Trophoblast cell (in vitro differentiated cells and primary cell): ENCODE measurements at places on chromosomes 13 and 19.
A peak's percentile ranks its signal among the peaks of the same experiment; 100 is the strongest.

- no peak for DNase-seq
Measured at GRCh38 chr13:59364641-59365085, 799.1 kb downstream of the DIAPH3 start.

DNA sequence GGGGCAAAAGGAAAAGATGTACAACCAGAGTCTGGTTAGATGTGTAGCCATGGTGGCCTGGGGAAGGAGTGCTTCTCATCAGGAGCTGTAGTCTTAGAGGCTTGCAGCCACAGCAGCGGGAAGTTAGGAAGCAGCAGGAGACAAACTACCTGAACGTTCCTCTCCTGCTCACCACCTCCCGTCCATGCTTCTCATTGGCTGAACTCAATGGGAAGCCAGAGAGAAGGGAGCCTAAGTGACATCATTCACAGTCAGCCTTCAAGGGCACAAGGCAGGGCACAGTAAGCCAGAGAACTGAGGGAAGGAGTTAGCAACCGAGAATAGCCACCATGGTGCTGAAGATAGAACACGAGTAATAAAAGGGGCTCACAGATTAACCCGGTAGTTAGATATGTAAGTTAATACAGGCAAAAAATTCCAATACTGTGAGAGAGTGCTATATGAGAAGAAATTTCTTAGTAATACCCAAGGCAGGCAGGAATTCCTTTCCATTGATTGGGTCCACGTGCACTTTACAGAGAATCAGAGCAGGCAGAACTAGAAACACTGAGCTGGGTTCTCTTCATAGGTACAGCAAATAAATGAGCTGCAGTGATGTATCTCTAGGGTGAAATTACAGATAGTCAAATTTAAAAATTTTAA lies 391.5 kb upstream of the DACH1 start:
- DNase-seq: no peak

GRCh38 chr13:48210178-48210577 lies 22.8 kb upstream of the ITM2B start:
- DNase-seq: peak; percentile 77

- peak; percentile 27 for DNase-seq
Measured at GRCh38 chr13:110634558-110634957, 19.2 kb downstream of the NAXD start.

GRCh38 chr19:33260628-33261418 lies 35.2 kb upstream of the SLC7A10 start:
- no peak for DNase-seq

- DNase-seq: no peak
Measured at GRCh38 chr19:37876032-37876431, 30.4 kb downstream of the WDR87 start.

DNA sequence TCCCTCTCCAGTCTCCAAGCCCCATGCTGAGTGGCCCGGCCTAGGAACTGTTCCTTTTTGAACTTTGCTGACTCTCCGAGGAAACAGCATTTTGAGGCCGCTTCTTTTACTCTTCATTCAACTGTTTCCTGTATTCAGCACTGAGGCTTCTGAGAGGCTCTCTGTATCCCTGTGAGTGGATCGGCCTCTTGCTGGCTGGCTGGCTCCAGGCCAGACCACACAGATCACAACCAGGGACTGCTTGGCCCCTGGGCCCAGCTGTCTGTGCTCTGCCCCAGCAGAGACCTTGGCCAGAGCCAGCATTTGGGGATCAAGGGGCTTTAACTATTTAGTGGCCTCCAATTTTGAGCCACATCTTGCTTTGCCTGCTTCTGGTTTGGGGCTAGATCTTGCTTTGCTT lies 75.6 kb upstream of the KL start:
- DNase-seq: no peak

GRCh38 chr19:42360787-42361544 lies 29.1 kb downstream of the CNFN start:
- DNase-seq: no peak

GRCh38 chr19:44598880-44599279 lies 14.5 kb upstream of the IGSF23 start:
- DNase-seq: no peak

GRCh38 chr19:17646441-17646840 lies 41.7 kb downstream of the UNC13A start:
- DNase-seq: no peak

GRCh38 chr13:104798486-104798885 lies 1732.3 kb upstream of the SLC10A2 start:
- no peak for DNase-seq

- DNase-seq: no peak
Measured at GRCh38 chr19:972281-972680, 11.9 kb upstream of the WDR18 start.

DNA sequence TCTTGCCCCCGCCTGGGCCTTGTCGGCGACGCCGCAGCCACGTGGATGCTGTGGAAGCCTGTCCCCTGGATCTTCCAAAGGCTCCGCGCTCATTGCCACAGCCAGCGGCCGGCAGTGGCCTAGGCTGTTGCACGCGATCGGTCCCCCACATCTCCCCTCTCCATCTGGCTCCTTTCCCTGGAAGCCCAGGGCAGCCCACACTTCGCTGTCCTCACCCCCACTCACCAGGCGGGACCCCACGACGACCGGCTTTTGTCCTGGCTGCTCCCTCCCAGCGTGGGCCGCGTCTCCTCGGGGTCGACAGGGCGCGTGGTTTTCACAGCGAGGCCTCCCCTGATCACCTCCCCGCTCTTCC lies 605 bp upstream of the TEX30 start:
- DNase-seq: no peak

DNA sequence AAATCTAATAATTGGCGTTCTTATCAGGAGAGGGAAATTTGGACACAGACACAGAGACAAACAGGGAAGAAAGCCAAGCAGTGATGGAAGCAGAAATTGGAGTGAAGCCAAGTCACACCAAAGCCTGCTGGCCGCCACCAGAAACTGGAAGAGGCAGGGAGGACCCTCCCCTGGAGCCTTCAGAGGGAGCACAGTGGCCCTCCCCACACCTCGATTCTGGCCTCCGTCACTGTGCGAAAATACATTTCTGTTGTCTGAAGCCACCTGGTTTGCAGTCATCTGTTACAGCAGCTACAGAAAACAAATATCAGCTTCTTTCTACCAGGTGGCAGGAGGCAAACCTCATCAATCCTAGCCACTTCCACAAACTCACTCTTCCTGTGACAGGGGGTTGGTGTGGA lies 8.3 kb upstream of the TLE6 start:
- peak; percentile 47 for DNase-seq

- DNase-seq: no peak
Measured at GRCh38 chr13:24858953-24859352, 95.0 kb downstream of the RNF17 start.

GRCh38 chr19:13830741-13831536 lies 35.7 kb downstream of the ZSWIM4 start:
- peak; percentile 87 for DNase-seq
